ENCODE measurements at places on chromosomes 5 and 9. TPM values are rescaled to one million over a fixed set of nuclear protein-coding genes. Genes with fewer than 3 reads are reported as not detected.

The ZNF462 gene
- total RNA-seq: 34.8 TPM

The CARTPT gene
- total RNA-seq: not detected

The NOXA1 gene
- total RNA-seq: 3.7 TPM

The FOXD4L5 gene
- total RNA-seq: 0.08 TPM

The FYB1 gene
- total RNA-seq: 0.46 TPM

The DND1 gene
- 1.8 TPM for total RNA-seq

The HARS2 gene
- total RNA-seq: 44.1 TPM

The BNC2 gene
- total RNA-seq: 5.7 TPM

The RPS23 gene
- 1,388 TPM for total RNA-seq

Data from Panc1 (cell line).